ENCODE measurements at places on chromosomes 11 and 22. TPM values are rescaled to one million over a fixed set of nuclear protein-coding genes. Genes with fewer than 3 reads are reported as not detected.

Gene CCND1
- 57.2 TPM for total RNA-seq

Gene SLC22A12
- not detected for total RNA-seq

Gene CARD18
- not detected for total RNA-seq

Gene ABTB2
- 3.3 TPM for total RNA-seq

Gene C22orf31
- total RNA-seq: not detected

Gene PYGM
- 5.4 TPM for total RNA-seq

Gene C11orf86
- total RNA-seq: not detected

Gene TEX12
- not detected for total RNA-seq

Gene SAMM50
- total RNA-seq: 54.2 TPM

Gene DRD4
- not detected for total RNA-seq

Gene LINC01488
- not detected for total RNA-seq

Gene GPHA2
- total RNA-seq: not detected

Gene CRYBB2
- not detected for total RNA-seq

Gene FAT3
- total RNA-seq: 0.68 TPM

Gene SCGB1C1
- total RNA-seq: not detected

Gene SCO2
- total RNA-seq: 1.3 TPM

Gene APOBEC3C
- 30.5 TPM for total RNA-seq

Gene SYT12
- total RNA-seq: 1.5 TPM

Gene C22orf42
- not detected for total RNA-seq

Gene CRACR2B
- 0.70 TPM for total RNA-seq

Gene KCNJ11
- not detected for total RNA-seq

Gene PIWIL4
- total RNA-seq: 0.82 TPM

Gene C11orf91
- total RNA-seq: not detected

Gene GRM5
- total RNA-seq: not detected

Gene CECR2
- 0.58 TPM for total RNA-seq

Gene OR51I1
- total RNA-seq: not detected

Gene CALCA
- total RNA-seq: not detected

Gene NEU3
- 5.1 TPM for total RNA-seq

Gene MUC5AC
- total RNA-seq: not detected

Gene MS4A7
- not detected for total RNA-seq

Gene GAL3ST1
- 0.12 TPM for total RNA-seq

Gene PRODH
- 13.6 TPM for total RNA-seq

Gene PHETA2
- 14.6 TPM for total RNA-seq

Gene KCNJ1
- not detected for total RNA-seq

Gene SLC7A4
- total RNA-seq: 2.7 TPM

Gene SOX10
- total RNA-seq: not detected

Gene DDI1
- not detected for total RNA-seq

Gene ARAP1
- 89.4 TPM for total RNA-seq

Gene WNT7B
- total RNA-seq: under 0.01 TPM

Gene RANBP1
- 302 TPM for total RNA-seq

Gene APOL3
- total RNA-seq: 17.8 TPM

Gene FIBIN
- total RNA-seq: 80.4 TPM

Gene LMNTD2
- total RNA-seq: 0.60 TPM

Gene OR52L1
- total RNA-seq: not detected

Gene TMEM151A
- 5.6 TPM for total RNA-seq

Gene ASPHD2
- 0.82 TPM for total RNA-seq

Gene TEX54
- not detected for total RNA-seq

Gene SLC22A6
- total RNA-seq: not detected

Gene P4HA3
- 5.8 TPM for total RNA-seq

Measured in pericardium fibroblast (primary cell).